NT2/D1 (cell line): ENCODE measurements at places on chromosomes 11 and 22.
A peak's percentile ranks its signal among the peaks of the same experiment; 100 is the strongest.

GRCh38 chr11:33844236-33844635 lies 47.6 kb downstream of the LMO2 start:
- no peak for DNase-seq

DNA sequence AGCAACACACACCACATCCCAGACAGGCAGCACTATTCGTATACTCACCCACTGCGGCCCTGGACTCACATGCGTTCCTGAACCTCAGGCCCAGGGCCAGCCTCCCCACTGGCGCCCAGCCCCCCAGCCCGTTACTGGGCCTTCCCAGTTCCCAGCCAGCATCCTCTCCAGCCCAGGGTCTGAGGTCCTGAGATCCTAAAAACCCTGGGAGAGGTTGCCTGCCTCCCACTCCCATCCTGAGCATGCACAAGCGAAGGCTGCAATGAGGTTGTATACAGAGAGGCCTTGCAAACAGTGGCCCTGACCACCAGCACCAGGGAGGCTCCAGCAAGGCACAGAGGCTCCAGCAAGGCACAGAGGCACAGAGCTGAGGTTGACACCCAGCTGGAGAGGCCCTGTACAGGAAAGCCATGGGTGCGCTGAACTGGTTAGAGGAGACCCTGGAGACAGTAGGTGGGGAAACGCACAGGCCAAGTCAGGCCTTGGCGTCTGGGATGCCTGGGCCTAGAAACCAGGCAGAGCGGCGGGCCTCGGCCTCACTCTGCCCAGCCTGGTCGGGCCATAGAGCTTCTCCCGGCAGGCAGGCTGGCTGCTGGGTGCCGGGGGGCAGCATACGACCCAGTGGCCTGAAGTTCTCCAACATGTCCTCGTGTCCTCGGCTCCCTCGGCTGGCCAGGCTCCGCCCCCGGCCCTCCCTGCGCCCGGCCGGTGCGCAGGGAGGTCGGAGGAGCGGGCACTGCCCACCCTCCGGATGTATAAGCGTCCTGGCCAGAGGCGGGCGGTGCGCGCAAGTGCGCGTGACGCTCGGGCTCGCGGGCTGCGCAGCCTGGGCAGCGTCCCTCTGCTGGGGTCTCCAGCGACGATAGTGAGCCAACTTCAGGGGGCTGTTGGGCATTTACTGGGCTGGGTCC lies 2.3 kb upstream of the TBX1 start:
- no peak for DNase-seq

- peak; percentile 67 for DNase-seq
Observed at GRCh38 chr11:9568854-9569587, 4.4 kb upstream of the WEE1 start.

DNA sequence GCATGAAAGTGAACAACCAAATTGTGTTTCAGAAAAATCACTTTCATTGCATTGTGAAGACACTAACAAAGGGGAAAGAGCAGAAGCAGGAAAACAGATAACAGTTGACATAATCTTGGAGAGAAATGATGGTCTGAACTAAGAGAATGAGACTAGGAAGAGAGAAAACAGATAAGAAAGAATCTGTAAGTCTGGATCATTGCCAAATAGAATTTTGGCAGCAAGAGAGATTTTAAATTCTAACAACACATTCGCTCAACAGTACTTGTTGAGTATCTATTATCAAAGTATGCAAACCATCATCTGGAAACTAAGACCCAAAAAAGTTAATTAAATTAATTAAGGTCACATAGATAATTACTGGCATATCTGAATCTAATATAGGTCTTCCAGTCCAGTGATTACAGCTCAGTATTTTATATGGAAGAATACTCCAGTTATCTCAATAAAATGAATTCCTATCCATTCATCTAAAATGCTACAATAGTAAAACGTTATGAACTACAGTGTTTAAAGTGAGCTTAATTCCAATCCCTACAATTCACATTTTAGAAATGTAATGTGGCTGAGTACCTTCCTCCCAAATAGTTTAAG lies 166.7 kb upstream of the FAT3 start:
- DNase-seq: no peak

DNA sequence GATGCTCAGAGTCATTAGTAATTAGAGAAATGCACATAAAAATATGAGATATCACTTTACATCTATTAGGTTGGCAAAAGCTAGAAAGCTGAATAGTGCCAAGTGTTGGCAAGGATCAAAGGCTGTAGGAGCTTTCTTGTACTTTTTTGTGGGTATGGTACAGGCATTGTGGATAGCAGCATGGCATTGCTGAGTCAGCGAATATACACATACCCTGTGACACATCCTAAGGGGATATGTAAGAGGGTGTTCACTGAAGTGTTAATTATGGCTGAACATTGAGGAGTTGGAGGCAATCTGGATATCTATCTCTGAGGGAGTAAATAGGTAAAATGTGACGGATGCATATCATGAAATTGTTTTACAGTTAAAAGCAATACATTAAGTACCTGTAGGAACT lies 27.0 kb upstream of the IL18BP start:
- no peak for DNase-seq

- no peak for DNase-seq
Observed at GRCh38 chr11:22407921-22408320, 69.7 kb downstream of the SLC17A6 start.

GRCh38 chr11:65899356-65900124 lies 648 bp downstream of the FOSL1 start:
- DNase-seq: no peak
